Renal cortex interstitium (tissue), 15 donors: ENCODE measurements at places on chromosomes 16 and 17. TPM values are rescaled to one million over a fixed set of nuclear protein-coding genes. Genes with fewer than 3 reads are reported as not detected.

Gene TEKT1
- 0.39 TPM for polyA plus RNA-seq

DNA sequence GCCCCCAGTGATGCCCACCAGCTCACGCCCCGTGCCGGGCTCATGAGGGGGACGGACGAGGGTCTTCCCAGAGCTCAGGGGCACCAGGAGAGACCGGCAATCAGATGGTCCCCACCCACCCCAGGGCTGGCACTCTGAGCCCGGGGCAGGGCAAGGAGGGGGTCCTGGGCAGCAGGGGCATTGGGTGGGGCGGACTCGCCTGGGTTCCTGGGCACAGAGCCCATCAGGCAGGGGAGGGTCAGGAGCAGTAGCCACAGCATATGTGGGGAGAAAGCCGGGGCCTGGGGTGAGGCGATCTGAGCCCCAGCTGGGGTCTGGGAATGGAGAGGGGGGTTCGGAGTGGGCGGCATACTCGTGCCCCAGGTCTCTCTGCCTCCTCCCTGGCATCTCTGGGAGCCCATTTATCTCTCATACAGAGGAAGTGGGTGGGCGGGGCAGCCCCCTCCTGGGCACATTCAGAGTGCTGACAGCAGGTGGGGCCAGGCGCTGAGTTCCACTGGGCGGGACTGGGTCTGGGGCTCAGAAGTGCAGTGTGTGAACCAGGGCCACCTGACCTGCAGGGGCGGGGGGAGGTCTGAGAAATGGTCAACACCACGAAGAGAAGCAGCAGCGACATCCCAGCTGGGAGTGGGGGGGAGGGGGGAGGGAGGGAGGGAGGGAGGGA lies 20.5 kb upstream of the UBE2I start:
- DNase-seq = no peak

DNA sequence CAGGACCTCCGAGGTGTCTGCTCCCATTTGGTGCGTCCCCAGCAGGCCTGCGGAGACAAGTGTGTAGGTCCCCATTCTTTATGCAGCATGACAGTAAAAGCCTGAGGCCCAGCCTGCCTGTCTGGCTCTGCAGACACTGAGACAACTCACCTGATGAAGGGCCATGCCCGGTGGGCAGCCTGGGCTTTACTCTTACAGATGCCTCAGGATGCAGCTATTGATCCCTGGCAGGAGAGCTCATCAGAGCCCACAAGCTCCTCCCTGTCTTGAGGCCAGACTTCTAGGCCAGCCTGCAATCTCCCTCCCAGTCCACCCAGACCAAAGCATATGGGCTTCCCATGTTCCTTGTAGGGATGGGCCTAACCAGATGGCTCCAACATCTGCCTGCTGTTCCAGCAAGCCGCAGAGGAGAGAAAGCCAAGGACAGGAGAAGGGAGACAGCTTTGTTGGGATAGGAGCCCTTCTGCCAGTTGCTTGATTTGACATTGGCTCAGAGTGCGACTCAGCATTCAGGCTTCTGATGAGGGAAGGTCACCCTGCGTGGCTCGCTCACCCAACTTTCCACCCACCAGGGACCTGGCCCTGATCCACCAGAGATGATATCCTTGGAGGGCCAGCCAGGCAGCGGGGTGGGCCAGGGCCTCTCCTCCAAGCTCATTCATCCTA lies 87.5 kb downstream of the SOCS1 start:
- DNase-seq = no peak

- no peak for DNase-seq
Observed at GRCh38 chr17:79786930-79787643, 9.1 kb downstream of the CBX2 start.
